ENCODE measurements at places on chromosomes 16 and 17.

- peak; percentile 36 for DNase-seq
Observed at GRCh38 chr16:9647981-9648701, 534.1 kb downstream of the GRIN2A start.

DNA sequence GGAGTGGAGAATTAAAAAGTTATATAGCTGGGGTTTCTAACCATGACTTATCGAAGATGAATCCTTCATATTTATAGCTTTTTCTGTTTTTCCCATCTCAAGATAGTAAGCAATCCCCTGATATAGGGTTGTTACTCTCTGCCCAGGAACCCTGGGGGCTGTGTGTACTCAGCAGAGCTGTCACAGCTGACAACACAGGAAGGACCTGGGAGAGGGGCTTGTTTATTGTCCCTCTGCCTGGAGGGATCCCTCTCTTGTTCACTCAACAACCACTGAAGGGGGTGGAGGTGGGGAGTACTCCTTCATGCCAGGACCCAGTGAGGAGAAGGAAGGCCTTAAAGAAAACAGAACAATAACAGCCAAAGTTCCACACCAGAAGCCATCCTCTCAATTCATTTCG, 19.8 kb downstream of the ASIC2 start:
- DNase-seq, result no peak

- DNase-seq, result no peak
Observed at GRCh38 chr17:32586666-32587065, 99.9 kb downstream of the CDK5R1 start.

- DNase-seq, result peak; percentile 49
Observed at GRCh38 chr17:49646391-49647255, 31.3 kb downstream of the SPOP start.

- DNase-seq, result no peak
Observed at GRCh38 chr16:27729516-27730304, 179.8 kb downstream of the KATNIP start.

Data from SW480 (cell line).